CD4-positive, alpha-beta T cell treated with Interleukin-6 at 100 ng/mL for 8 hours (primary cell): ENCODE measurements at places on chromosomes 5 and 9.

DNA sequence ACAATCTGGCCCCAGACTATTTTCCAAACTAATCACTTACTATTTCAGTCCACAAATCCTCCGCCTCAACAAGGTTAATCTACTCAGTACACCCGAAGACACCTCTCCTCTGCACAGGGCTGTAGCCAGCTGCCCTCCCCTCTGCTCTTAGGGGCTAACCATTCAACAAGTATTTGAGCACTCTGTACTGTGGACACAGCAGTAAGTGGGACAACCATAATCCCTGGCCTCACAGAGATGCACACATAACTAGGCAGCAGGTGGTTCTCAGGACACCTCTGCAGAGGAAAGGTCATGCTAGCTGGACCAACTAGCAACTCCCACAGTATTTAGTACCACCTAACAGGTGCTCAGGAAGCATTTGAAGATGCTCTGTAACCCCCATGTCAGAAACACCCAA is 5.5 kb downstream of the CAMSAP1 start:
- no peak for DNase-seq

GRCh38 chr9:35294066-35294465 is 132.3 kb downstream of the UNC13B start:
- DNase-seq: no peak

GRCh38 chr5:55853041-55853670 is 2.0 kb downstream of the IL31RA start:
- no peak for DNase-seq

DNA sequence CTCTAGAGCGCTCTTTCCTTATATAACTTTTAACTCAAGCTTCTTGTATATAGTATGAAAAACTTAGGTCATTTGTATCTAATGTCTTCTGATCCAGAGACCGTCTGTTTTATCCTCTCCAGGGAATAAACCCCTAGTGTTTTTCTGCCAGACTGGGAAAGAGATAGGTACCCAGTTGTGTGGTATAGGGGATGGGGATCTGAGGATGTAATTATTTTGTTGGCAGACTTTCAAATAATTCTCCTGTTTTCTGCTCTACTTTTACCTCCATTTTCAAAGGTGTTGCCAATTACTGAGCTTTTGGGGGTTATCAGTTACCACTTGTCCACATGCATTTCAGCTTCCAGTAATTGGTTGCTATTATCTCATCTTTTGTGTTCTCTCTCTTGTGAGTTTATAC is 17.9 kb downstream of the CCDC171 start:
- DNase-seq: no peak

- no peak for DNase-seq
Observed at GRCh38 chr5:41817625-41818301, 52.5 kb downstream of the OXCT1 start.

GRCh38 chr5:122154491-122154890 is 25.1 kb downstream of the ZNF474 start:
- no peak for DNase-seq

DNA sequence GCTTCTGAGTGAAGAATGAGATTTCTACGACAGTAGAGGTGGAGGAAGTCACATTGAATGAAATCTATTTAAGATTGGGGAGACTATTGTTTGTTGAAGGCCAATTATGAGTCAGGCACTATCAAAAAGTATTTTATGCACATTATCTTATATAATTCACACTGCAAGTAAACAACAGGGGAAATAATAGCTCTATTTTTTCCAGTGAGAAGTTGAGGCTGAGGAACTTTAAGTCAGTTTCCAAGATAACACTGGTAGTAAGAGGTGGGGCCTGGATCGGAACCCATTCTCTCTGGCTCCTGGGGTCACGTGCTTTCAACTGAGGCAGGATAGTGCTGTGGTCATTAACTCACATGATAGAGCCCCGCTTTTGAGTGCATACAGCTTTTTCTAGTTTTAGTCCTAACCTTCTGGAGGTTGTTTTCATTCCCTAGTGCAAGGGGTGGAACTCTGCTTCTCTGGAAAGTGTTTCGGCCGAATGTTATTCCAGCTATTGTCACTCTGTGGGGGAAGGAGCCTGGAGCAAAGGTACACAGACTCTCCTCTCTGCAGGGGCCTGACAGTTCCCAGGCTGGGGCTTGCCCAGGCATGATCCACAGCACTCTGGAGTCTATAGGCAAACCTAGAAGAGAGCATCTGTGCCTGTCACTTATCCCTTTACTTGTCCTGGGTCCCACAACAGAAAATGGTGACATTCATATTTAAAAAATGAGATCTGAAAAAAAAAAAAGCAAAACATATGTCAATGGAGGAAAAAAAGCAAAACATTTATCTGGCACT is 352.4 kb upstream of the ACTBL2 start:
- no peak for DNase-seq

GRCh38 chr9:33921967-33922895 is 105.3 kb downstream of the UBE2R2 start:
- no peak for DNase-seq

DNA sequence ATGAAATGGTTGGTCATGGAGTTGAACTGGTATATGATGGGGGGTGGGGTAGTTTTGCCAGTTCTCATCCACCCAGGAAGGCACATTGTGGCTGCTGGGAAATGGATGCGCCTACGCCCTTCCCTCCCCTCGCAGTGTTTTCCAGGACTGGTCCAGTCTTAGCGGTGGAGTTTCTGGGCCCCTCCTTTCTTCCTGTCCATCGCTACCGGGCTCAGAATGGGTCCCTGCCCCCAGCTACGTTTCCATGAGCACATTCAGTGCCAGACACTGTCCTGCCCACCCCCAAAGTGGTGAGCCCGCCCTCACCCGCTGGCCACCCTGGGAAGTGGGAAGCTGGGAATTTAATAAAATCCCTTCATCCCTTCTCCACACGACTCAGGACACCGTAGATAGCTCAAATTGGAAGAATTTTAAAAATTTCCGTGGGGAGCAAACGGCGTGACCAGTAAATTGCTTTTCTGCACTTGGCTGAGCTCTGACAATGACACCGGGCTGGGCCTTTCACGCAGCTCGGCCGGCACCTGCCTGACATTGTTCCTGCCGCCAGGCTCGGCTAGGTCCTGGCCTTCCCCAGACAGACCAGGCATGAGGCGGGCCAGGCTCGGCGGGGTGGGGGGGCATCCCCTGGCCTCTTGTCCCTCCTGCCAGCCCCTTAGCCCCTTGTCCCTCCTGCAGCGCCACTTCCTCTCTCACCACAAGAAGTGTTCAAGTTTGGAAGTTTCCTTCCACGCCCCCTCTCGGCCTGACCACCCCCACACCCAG is 3.6 kb downstream of the FGF18 start:
- no peak for DNase-seq

DNA sequence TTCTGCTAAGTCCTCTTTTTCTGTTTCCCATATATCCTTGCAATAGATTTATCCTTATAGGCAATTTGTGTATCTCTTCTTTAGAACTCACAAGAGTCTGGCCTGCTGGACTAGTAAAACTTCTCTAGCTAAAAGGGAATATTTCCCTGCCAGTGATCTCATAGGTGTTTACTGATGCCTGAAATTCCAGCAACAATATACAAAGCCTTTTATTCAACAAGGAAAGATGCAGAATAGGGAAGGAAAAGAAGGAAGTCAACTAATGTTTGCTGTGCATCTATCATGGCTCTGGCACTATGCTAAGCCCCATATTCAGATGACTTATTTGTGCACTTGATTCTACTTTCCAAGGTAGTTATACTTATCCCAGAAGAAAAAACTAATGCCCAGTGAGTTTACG is 160.0 kb upstream of the DMRTA1 start:
- no peak for DNase-seq

GRCh38 chr9:131969469-131969989 is 110.1 kb downstream of the MED27 start:
- DNase-seq: no peak

- peak; percentile 54 for DNase-seq
Observed at GRCh38 chr5:6827526-6828219, 114.4 kb downstream of the TENT4A start.

DNA sequence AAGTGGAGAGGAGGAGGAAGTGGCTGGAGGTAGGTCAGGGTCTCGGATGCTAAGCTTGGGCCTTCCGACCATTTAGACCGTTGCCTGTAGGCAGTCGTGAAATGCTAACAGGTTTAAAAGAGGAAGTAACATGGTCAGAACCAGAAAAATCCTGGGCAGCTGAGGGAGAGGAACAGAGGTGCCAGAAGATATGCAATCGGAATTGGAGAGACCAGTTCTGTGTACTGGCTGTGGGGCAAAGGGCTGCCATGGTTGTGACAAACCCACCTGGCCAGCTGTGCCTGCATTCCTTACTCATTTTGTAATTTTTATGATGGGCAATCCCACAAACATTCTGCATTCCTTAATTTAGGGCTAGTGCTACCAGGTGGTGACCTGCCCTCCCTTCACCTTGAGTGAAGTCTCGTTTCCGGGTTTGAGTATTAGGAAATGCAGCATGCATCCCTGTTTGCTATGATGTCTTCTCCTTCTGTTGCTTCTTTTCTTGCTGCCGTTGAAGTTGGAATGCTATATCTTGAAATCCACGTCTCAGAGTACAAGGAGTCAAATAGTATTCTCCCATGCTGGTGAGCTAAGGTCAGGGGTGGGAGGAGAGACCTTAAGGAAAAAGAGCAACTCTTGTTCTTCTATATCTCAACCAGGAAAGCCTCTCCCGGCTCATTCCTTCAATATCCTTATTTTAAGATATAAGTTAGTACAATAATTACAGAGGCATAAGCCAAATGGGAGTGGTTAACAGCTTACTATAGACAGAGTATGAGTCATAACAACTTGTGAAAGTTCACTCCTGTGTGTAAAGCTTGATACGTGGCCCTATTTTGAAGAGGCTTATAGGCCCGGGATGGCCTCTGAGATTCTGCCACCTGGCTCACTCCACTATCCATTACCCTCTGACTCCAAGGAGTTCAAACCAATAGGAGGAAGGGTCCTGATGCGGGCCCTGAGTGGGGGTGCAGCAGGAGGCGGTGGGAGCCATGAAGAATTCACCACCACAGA is 37.0 kb downstream of the B4GALT1 start:
- no peak for DNase-seq

DNA sequence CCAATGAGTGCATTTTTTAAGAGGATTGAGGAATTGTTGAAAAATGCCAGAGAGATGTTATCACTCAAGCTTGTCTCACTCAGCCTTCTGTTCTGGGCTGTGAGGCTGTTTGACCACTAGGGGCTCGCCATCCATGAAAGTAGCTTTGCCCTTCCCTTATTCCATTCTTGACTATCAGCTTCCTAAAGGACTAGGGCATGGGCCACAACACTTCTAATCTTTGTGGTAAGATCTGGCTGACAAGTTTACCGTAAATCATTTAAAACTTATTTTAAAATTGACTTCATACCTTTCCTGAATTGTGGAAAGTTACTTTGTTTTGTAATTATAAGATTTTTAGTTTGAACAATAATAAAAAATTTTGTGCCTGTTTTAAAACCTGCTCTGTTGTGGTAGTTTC is 49.5 kb downstream of the TJP2 start:
- DNase-seq: no peak

GRCh38 chr5:112329419-112330090 is 89.5 kb downstream of the EPB41L4A start:
- DNase-seq: no peak

- no peak for DNase-seq
Observed at GRCh38 chr9:124282442-124283227, 24.9 kb downstream of the NEK6 start.

DNA sequence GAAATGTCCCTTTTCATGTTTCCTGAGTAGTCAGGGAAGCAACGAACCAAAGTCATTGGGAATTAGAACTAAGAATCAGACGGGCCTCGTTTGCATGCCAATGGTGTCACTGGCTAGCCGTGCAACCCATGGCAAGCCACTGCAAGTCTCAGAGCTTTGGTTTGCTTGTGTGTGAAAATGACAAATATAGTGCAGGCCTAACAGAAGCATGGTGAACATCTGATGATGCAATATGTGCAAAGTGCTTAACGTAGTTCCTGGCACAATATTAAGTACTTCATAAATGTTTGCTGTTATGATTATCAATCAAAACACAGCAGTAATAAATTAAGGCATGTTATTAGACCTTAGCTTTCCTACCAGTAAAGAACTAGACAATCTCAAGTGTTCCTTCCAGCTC is 118.0 kb upstream of the TRIM32 start:
- DNase-seq: no peak

DNA sequence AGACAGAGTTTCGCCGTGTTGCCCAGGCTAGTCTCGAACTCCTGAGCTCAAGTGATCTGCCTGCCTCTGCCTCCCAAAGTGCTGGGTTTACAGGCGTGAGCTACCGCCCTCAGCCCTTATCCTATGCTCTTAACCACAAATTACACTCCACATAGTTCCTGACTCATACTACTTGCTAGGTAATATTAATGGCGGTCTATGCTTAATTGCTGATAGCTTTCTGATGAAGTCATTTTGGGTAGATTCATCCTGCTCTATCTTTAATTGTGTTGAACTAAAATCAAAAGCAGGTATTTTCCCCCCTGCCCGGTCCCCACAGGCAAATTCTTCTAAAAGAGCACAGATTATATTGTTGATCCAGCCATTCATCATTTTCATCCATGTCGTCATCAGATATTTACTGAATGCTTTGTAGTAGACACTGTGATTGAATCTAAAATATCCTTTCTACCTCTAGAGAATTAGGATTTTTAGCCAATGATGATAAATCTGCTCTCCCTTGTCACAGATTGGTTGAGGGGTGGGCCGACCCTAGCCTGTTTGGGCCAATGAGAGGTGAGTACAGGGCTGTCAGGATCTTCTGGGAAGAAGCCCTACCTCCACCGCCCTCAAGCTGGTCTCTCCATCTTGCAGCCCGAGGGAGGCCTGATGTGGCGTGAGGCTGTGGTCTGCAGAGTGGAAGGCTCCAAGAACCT is 144.8 kb downstream of the NR3C1 start:
- no peak for DNase-seq

DNA sequence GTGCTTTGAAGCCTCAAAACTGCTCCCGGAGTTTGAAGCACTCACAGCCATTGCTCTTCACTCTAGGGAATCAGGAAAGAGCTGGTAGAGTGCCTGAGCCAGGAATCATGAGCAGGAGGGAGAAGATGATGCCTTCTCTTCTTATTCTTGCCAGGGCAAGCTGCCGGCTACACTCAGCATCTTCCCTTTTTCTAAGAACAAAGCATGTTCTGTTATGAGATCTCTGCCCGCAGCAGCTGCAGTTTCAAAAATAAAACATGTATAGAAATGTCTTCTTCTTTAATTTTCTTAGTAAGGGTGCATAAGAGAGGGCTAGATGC is 57.9 kb upstream of the RICTOR start:
- DNase-seq: no peak

- DNase-seq: peak; percentile 11
Observed at GRCh38 chr5:113678924-113679575, 165.6 kb downstream of the YTHDC2 start.

- DNase-seq: no peak
Observed at GRCh38 chr5:80894083-80894482, 66.1 kb upstream of the RASGRF2 start.

GRCh38 chr9:138098116-138098907 is 220.7 kb downstream of the CACNA1B start:
- DNase-seq: no peak

DNA sequence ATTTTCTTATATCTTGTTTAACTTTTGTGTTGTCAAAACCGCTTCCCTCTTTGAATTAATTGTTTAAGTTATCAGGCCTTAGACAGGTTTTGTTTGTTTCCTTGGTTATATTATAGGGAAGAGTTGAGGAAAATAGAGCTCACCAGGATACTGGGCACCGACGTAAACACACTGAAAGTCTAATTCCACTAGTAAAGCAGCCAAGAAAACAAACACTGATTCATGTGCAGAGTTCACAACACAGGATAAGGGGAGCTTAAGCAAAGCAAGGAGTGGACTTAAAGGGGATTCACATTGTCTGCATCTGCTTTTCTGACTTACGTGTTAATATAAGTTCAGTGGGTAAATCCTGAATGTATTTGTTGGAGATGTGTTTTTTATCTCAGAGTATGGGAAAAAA is 139.0 kb upstream of the CDH6 start:
- no peak for DNase-seq

GRCh38 chr5:95620030-95620869 is at the start of gene GPR150:
TSS of gene GPR150 (plus strand) at chr5:95620087. CDS start at chr5:95620276, 189 bp downstream.
- DNase-seq: peak; percentile 55
